ENCODE measurements at places on chromosomes 6 and 20.

- no peak for DNase-seq
Observed at GRCh38 chr20:63344616-63345327, 16.4 kb downstream of the CHRNA4 start.

DNA sequence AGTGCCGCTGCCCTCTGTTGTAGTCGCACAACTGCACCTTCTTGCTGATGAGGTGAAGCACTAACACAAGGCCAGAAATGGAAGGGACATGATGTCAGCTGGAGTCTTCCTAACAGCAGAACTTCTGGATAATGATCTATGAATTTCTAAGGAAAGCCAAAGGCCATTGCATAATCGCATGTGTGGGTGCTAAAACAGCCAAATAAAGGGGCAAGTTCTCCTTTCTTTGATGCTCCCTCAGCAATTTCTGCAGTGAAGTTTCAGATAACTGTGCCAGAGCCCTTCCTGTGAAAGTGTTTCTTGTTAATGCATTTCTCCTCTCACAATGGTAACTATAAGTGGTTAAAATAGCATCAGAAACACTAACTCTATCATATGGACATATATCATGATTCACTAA, 8.0 kb upstream of the F13A1 start:
- no peak for DNase-seq

- no peak for DNase-seq
Observed at GRCh38 chr20:6579417-6579816, 188.1 kb upstream of the BMP2 start.

DNA sequence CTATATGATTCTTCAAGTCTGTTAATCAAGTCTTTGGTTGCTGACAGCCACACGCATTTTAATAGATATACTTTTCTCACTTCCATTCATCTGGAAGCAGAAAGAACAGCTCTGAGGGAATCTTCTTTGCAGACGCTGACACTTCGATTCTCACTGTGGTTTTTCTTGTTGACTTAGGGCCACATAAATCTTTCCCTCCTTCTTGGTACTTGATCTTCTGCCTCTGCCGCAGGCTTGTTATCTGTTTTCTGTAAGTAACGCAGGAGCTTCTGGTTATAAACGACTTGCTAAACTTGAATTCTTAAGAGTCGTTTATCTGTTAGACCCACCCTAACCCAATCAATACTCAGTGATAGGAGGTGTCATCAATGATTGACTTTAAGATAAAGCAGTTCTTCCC, 268.8 kb upstream of the SULF2 start:
- no peak for DNase-seq

DNA sequence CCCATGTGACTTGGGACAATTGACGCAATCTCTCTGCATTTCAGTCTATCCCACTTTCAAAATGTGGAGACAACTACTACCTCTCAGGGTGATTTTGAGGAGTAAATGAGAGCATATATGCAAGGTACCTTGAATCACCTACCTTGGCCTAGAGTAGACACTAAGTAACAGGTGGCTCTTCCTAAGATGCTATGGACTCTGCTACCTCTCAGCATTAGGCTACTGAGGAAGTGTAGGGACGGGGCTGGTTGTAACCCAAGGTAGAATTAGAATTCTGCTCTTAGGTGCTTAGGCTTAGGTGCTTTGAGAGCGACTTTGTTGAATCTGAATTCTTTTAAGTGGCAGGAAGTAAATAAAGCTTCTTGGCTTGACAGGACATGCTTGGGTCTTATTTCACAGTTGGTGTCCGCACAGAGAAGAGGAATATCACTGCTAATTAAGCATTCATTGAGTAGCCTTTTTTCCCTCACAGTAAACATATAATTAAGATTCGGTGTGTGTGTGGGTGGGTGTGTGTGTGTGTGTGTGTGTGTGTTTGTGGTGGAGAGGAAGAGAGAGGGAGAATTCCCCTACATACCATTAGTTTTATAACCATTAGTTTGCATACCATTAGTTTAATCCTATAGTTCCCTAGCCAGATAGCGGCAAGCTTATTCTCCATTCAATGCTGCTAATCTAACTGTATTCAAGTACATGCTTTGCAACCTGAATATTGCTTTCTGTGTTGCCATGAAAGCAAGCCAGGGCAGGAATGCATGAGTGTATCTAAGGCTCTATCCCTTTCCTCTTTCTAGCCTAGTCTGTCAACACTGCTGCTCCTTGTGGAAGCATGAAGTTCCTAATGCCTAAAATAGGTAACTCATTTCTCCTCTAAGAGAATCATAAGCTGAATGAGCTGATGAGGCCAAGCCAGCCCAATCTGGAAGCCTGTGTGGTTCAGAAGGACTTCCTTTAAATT, 112.5 kb downstream of the IPCEF1 start:
- no peak for DNase-seq

GRCh38 chr6:5995949-5996713, 10.6 kb downstream of the NRN1 start:
- DNase-seq = no peak

DNA sequence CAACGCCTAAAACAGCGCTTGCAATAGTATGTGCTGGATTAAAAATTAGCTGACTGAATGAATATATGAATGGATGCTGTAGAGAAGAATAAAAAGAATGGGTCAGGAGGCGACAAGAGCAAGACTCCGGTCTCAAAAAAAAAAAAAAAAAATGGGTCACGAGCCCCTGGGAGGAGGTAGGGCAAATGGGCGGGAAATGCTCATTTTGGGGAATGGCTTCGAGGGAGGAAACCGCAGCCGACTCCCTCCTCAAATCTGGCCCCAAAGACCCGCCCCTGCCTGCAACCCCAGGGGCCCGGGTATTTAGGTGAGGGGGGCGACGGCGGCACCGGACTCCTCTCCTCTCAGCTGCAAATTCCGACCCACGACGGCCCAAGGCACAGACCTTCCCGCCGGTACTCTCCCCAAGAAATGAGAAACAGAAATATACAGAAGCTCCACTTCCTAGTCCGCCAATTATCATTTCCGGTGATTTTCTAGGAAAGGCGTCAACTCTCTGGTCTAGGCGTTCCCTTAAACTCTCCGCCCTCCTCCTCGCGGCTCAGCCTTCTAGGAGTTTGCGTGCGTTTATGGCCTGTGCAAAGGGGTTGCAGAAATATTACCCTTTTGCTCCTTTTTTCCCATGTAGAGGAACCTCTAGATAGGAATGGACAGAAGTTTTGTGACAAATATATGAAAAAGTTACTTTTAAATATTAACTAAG, at the start of gene ZNF311:
TSS of gene ZNF311 (minus strand) at position 133 of the 703 bp plus-strand sequence. CDS start 1,361 bp downstream, outside the sequence.
- no peak for DNase-seq

- DNase-seq = no peak
Observed at GRCh38 chr6:11634948-11635347, 97.4 kb downstream of the TMEM170B start.

- DNase-seq = no peak
Observed at GRCh38 chr6:170172392-170172791, 118.5 kb downstream of the DLL1 start.

DNA sequence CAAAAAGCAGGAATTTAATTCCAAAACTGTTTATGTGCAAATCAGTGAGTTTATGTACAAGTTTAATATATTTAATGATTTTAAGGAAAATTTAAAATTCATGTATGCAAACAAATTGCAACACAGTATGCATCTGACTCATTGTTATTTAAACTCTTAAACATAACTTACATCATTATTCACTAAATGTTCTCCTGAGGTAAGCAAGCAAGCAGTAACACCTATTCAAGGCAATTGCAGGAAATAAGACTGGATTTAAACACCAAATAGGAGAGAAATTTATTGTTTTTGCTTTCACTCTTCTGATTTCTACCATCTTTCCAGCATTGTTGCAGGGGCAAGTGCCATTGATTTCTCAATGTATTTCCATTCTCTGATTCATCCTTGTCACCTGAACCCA, 239.5 kb downstream of the TFAP2A start:
- DNase-seq = no peak

GRCh38 chr6:44487002-44487401, 99.5 kb downstream of the CDC5L start:
- DNase-seq = no peak

DNA sequence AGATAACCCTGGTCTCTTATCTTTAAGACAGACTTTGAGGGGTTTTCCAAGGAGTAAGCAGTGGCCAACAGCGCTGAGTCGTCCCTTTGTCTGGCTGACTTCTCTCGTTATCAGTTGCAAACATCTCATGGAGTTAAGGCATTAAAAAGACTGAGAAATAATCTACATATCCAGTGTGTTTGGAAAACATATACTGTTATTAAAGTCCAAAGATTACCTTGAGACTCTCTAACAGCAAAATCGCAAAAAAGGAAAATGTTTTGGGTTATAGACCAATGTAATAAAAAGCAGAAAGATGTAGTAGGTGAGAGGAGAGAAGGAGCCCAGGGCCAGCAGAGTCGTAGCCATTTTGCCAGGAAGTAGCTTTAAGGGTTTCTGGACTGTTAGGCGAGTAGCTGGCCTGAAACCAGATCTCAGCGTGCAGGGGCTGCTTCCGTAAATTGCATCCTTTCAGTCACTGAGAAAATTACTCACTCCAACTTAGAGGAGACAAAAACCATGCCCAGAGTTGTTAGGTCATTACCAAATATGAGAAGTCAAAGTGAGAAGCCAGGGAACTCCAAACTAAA, 24.6 kb downstream of the MYLK4 start:
- DNase-seq = no peak

DNA sequence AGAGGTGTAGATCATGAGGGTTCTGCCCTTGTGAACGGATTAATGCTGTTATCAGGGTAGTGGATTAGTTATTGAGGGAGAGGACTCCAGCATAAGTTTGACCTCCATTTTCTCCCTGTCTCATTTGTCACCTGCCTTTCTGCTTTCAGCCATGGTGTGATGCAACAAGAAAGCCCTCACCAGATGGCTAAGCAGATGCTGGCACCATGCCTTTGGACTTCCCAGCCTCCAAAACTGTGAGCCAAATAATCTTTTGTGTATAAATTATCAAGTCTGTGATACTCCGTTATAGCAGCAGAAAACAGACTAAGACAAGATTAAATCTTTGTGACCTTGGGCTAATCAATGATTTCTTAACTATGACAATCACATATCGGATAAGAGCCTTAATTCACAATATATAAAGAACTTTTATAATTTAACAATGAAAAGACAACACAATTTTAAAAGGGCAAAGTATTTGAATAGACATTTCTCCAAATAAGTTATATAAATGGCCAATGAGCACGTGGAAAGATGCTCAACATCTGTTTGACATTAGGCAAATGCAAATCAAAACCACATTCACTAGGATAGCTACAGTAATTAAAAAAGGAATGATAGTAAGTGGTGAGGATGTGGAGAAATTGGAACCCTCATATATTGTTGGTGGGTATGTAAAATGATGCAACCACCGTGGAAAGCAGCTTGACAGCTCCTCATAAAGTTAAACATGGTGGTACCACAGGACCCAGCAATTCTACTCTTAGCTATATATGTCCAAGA, 45.3 kb upstream of the IFNGR1 start:
- DNase-seq = no peak

DNA sequence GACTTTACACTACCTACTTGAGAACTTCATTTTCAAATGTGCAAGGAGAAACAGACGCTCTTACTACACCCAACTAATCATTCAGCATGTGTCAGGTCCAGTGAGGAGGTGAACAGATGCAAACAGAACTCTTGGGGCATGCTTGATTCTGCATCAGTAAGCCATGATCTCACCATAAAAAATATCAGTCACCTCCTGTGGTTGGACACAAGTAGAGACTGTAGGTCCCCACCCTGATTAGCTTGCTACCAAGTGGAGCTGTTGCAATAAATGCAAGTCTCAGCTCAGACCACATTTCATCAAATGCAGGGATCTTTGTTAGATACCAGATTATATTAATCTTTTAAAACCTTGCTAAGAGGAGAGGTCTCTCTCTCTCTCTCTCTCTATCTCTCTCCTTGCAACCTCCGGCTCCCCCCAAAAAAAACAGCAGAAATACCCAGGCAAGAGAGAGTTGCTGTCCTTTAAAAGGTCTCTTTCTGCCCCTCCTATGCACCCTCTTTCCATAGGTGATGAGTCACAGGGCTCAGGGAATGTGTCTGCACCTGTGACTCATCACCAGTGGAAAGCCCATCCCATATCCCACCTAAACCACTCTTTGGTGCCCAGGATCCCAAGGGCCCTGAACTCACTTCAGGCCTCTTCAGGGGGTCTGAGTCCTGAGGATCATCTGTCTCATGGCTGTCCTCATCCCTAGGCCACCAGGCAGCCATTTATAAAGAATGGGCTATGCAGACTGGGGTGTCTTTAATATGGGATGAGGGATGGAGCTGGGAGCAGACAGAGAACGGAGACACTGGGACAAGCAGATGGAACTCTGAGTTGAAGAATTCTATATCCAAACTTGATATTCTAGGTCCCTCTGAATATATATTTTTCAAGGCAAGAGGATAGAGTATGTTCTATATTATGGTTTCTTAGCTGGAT, 154.5 kb downstream of the QRSL1 start:
- DNase-seq = no peak

DNA sequence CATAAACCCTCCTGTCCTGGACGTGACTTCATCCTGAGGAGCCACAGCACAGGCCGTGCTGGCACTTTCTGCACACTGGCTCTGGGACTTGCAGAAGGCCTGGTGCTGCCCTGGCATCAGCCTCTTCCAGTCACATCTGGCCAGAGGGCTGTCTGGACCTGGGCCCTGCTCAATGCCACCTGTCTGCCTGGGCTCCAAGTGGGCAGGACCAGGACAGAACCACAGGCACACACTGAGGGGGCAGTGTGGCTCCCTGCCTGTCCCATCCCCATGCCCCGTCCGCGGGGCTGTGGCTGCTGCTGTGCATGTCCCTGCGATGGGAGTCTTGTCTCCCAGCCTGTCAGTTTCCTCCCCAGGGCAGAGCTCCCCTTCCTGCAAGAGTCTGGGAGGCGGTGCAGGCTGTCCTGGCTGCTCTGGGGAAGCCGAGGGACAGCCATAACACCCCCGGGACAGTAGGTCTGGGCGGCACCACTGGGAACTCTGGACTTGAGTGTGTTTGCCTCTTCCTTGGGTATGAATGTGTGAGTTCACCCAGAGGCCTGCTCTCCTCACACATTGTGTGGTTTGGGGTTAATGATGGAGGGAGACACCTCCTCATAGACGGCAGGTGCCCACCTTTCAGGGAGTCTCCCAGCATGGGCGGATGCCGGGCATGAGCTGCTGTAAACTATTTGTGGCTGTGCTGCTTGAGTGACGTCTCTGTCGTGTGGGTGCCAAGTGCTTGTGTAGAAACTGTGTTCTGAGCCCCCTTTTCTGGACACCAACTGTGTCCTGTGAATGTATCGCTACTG, 22.0 kb upstream of the PYGB start:
- DNase-seq = no peak

- DNase-seq = no peak
Observed at GRCh38 chr20:62219992-62220665, at the start of gene HRH3. HRH3 (minus strand) TSS chr20:62220278; CDS start chr20:62219970, 308 bp downstream.

- DNase-seq = no peak
Observed at GRCh38 chr20:21944227-21944626, 238.8 kb downstream of the PAX1 start.

GRCh38 chr6:46626228-46626909, 26.2 kb downstream of the CYP39A1 start:
- no peak for DNase-seq

- DNase-seq = no peak
Observed at GRCh38 chr20:63006540-63007359, at the start of gene BHLHE23. BHLHE23 (minus strand) TSS chr20:63006964; CDS start chr20:63006774, 190 bp downstream.

GRCh38 chr20:20037960-20038359, 14.3 kb downstream of the CRNKL1 start:
- no peak for DNase-seq
